ENCODE measurements at places on chromosomes 11 and 22.

DNA sequence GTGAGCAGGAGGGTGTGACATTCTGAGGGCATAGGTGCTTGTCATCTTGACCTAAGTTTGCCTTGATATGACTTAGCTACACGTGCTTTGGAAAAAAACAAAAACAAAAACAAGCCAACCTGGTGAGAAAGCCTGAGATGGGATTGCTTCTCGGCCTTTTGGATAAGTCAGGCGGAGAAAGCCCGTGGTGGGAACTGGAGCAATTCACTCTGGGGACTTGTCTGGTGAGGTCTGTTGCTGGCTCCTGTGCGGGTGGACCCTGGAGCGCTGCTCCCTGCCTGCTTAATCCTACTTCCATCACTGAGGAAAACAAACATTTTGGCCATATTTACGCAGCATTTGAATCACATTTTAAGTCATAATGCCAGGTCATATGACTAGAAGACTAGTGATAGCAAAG, 100.3 kb downstream of the SNX19 start:
- no peak for DNase-seq

GRCh38 chr11:112460141-112460540, 199.5 kb upstream of the PLET1 start:
- DNase-seq: no peak

DNA sequence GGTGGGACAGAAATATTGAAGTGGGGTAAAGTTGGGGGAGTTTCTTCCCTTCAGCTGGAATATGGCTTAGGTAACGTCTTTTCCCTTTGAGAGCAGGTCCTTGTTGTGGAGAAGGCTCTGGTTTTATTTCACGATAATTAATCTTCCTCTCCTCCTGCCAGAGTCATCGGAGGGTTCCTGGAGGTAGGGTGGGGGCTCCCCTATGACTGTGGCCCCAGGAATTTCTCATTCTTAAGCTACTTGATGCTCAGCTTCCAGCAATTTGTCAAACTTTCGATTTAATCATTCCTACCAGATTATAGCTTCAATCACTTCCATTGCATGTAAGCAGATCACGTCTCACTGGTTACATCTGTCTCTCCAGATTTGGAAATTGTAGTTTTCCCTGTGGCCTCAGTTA, 242.8 kb upstream of the PLET1 start:
- no peak for DNase-seq

DNA sequence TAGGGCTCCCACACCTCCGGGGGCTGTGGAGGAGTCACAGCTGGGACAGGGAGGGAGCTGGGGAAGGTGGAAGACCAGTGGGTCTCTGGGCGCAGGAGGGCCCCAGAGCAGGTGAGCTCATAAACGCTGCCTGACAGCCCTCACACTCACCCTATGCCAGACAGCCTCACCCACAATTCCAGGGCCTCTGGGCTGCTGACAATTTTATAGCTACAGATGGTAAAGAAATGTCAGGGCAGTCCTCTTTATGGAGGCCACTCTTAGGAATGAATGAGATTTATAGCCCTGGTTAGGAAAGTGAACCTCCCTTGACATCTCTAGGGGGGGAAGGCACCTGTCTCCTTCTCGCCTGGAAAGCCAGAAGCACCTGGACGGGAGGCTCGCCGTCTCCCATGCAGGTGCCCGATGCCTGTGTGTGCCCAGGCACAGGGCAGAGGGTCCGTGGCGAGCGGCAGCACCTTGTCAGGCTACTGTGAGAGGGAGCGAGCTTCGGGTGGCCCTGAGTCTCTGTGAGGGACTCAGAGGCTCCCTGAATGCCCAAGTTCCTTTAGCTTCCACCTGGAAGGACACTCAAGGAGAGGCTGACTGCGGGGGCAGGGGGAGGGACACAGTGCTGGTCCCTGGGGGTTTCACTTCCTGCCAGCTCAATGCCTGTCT, 39.9 kb downstream of the IGSF9B start:
- no peak for DNase-seq

DNA sequence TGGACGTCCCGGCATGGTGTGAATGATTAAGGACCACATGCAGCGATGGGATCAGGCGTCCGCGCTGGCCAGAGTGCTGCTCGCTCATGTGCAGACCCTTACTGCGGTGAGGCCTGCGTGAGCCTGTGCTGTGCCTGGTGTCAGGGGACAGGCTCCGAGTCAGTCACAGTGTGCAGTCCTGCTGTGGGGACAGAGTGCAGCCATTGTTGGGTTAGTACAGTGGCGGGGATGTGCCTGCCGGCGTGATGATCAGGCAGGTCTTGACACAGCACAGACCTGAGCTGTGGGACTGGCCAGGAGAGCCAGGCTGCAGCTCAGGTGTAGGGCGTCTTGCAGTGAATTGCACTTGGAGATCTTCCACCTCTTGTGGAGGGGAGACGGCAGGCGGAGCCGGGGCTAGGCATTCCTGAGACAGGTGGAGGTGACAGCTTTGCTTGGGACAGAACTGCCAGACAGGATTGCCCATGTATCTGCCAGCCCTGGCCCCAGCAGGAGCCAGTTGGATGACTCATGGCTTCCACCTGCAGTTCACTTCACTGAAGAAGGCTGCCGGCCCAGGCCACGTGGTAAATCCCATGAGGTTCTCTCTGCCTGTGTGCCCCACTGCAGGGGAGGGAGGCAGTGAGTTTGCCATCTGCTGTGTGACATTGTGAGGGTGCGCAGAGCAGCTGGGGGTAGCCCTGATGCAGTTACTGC, 17.3 kb downstream of the TRMU start:
- no peak for DNase-seq

GRCh38 chr11:64268893-64269539, 15.4 kb downstream of the BAD start:
- no peak for DNase-seq

GRCh38 chr22:36874736-36875135, 13.9 kb downstream of the NCF4 start:
- no peak for DNase-seq

DNA sequence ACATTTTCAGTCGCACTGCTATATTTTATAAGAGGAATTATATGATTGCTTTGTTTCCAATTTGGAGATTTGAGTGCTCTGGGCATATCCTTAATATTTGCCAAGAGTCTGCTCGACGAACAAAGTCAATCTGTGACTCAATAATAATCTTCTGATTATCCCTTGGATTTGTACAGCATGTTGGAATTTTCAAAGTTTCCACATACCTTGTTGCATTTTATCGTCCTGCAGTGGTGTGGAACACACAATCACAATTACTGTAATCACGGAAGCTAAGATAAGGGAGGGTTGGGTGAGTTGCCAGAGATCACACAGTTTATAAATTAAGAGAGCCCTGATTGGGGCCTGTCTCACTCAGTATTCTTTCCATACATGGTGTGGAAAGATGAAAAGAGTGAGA, 189.3 kb downstream of the GUCY1A2 start:
- no peak for DNase-seq

GRCh38 chr11:34926831-34927132, 10.4 kb downstream of the PDHX start:
- DNase-seq: no peak

- no peak for DNase-seq
Observed at GRCh38 chr22:27798511-27799014, 3.0 kb downstream of the MN1 start.

DNA sequence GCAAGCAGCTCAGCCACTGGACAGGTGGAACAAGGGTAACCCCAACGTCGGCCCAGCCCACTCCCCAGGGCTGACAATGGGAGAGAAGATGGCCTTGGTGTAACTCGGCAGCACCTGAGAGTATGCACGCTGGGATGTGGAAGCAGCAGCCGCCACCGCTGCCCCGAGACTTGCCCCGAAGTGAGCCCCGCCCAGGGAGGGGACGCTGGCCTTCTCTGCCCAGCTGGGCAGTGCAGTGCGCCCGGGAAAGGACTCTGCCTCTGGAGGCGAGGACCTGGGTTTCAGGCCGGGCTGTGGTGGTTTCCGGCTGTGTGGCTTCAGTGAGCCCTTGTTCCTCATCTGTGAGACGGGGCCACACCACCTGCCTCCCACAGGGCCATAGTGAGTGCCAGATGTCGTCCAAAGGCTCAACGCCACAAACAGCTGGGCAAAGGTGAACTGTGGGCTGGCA, 8.6 kb upstream of the POLDIP3 start:
- DNase-seq: no peak

GRCh38 chr22:42742940-42743339, 22.3 kb upstream of the A4GALT start:
- DNase-seq: no peak

GRCh38 chr22:42887523-42888507, 30.7 kb upstream of the ARFGAP3 start:
- DNase-seq: no peak

- DNase-seq: peak; percentile 67
Observed at GRCh38 chr11:42329929-42330565, 870.6 kb upstream of the LRRC4C start.

DNA sequence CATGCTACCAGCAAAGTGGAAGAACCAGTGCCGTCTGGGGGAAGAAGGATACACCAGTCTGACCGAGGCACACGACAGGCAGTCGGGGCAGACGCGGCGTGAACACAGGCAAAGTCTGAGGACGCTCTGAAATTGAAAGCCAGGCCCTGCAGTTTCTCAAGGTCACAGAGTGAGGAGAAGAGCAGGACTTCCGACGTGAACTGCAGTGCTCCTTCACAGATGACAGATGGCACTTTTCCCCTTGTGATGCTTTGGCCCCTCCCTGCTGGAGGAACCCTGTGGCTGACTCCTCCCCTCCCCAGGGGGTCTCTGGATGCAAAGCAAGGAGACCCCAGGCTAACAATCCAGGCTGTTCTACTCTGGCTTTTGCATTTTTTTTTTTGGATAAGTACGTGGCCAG, 19.6 kb upstream of the JAM3 start:
- DNase-seq: no peak

DNA sequence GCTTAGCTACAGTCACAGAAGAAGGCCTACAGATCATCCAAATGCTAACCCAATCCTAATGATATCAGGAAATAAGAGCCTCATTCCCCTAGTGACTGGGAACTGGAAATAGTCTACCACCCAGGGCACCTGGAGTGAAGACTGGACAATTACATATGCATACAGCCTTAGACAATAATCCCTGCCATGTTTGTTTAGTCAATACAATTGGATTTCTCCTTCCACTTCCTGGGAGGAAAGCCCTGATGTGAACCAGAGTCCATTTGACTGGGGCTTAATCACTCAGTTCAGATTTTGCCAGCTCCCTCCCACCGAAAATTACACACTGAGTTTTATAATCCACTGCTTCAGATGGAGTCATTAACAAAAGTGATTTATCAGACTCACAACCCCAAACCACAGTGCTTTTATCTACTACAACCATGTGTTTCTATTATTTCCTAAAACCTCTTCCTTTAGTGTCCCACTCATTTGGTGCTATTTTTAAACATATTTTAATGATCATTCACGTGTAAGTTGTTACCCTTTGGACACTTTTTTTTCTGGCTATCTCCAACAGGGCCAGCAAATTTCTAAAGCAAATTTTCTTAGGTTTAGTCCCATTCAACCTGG, 29.9 kb downstream of the CWF19L2 start:
- no peak for DNase-seq

GRCh38 chr11:83047515-83048225, 24.0 kb downstream of the RAB30 start:
- no peak for DNase-seq

GRCh38 chr11:61577383-61578118, 3.3 kb downstream of the SYT7 start:
- no peak for DNase-seq

DNA sequence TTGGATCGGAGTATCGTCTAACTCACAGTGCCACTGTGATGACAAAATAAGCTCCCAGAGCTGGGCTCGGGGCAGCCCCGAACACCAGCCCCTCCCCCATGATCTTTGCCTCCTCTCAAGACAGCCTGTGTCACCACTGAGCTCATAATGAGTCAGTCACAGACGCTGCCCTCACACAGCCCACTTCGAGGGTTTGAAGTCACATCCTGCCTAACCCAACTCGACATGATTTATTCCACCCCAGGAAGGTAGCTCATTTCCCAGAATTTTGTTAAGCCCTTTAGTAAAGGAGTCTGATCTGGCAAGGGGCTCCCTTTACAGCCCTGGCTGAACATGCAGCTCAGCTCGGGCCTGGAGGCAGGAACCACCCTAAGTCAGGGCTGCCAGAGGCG, 22.8 kb downstream of the MYH9 start:
- peak; percentile 66 for DNase-seq

DNA sequence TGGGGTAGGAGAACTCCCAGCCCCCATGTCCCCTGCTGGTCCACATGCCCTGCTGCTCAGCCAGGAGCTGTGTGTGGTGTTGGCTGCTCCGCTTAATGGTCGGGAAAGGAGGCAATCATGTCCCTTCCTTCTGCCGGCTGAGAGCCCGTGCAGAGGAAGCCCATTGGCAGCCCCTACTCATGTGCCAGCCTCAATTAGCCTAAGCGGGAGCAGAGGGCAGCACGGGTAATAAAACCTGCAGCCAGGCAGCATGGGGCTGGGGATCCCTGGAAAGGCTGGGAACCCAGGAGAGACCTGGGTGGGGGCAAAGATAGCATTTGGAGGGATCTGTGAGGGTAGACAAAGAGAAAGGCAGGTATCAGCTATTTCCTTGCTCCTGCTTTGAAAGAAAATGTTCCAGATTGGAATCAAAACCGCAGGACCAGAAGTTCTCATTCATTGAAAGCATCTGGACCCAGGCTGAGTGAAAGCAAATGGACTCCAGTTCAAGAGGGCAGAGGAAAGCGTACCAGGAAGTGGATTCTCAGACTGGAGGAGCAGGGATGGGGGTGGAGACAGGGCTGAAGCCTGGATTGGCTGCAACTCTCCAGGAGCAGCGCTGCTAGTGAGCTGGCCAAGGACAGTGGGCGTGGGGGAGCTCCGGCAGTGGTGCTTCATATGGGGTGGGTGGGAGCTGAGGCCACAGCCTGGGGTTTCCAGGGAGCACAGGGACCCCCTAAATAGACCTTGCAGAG, 103.4 kb upstream of the NECTIN1 start:
- no peak for DNase-seq

GRCh38 chr11:26719289-26719973, 2.4 kb downstream of the SLC5A12 start:
- DNase-seq: no peak

DNA sequence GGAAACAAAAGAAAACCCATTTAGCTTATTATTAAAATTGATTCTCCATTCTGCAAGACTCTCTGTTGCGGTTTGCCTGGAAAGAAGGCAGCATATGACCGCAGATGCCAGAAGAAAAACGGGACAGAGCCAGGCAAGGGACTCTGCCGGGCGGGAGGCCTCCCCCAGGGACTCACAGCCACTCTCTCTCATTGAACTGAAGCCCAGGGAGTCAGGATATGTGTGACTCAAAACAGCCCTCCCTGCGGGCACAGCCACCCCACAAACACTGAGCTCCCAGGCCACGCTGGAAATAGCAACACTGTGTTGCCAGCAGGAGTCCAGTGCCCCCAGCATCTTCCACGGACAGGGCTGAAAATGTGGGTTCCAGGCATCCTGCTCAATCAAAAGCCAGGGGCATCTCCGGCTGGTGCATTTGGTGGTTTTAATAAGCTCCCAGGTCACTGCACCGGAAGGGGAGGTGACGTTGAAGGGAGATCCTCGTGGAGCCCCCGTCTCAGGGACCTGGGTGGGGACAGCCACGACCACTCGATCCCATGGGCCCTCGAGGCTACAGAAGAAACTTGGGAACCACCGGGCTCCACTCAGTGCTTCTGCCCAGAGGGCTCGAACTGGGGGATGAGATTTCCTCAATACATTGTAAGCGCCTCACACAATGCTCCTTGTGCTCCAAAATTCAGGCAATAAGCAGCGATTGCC, 624.5 kb downstream of the TBC1D22A start:
- DNase-seq: no peak
